AG04450 (cell line): ENCODE measurements at places on chromosomes 5 and 9. TPM values are rescaled to one million over a fixed set of nuclear protein-coding genes. Genes with fewer than 3 reads are reported as not detected.
A peak's percentile ranks its signal among the peaks of the same experiment; 100 is the strongest.

Gene MARVELD2
- 0.96 and 1.0 TPM in 2 replicates for polyA plus RNA-seq

Gene PAX5
- polyA plus RNA-seq: not detected in 2 replicates

Gene CENPH
- 3.8 and 5.9 TPM in 2 replicates for polyA plus RNA-seq

Gene SLC46A2
- polyA plus RNA-seq: not detected in 2 replicates

Gene WDR55
- polyA plus RNA-seq: 13.6 and 14.3 TPM in 2 replicates

Gene LVRN
- 0.22 and 0.53 TPM in 2 replicates for polyA plus RNA-seq

Gene GRXCR2
- polyA plus RNA-seq: not detected in 2 replicates

Gene GFI1B
- polyA plus RNA-seq: 0.10 and 0.16 TPM in 2 replicates

Gene ZNF366
- not detected in 2 replicates for polyA plus RNA-seq

- no peak for DNase-seq
These were observed 32.2 kb downstream of the ANXA2R start for GRCh38 chr5:43007911-43008362.

DNA sequence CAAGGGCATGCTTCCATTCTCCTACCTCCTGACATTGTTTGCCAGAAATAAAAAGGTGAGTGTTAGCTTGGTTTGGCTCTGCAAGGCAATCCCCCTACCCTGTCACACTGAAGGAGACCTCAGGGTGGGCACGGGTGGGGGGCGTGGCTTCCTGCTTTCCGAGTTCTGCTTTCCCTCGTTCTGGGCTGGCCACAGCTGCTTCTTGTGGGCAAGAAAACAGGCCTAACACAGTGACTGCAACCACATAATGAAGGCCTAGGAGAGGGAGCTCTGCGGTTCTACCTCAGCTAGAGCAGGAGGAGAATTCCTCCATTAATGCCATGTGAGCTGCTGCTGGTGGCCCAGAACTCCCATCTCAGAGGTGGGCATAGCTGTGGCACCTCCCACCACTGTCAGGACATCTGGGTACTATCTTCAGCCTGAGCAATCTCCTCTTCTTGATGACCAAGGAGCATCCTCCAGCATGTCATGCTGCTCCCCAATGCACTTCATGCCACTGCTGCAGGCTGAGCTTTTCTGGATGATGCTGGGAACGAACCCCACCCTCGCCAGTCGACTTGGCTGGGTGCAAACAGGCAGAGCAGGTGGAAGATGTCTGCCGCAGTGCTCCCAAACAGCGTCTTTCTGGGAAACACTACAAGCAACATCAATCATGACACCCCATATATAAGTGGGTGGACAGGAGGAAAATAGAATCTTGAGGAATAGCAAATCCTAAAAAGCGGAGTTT is 139.5 kb upstream of the RAPGEF1 start:
- no peak for DNase-seq

DNA sequence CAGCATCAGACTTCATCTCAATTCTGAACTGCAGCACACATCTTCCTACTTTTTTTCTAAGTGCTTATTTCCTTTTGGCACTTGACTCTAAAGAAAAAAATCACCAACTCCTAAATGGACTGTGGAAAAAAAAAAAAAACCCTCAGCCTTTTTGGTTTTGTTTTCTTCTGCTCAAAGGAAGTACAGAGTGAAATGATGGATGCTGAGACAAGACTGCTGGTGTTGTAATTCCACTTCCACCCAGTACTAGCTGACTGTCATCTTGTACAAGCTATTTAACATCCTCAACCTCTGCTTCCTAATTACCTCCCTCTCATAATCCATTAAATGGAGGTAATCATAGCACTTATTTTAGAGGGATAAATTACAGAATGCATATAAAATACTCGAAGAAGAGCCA is 171.5 kb upstream of the GNA14 start:
- no peak for DNase-seq

- no peak for DNase-seq
These were observed 84.4 kb downstream of the INSYN2B start for GRCh38 chr5:169895926-169896325.

- DNase-seq: no peak
These were observed 48.1 kb downstream of the DIAPH1 start for GRCh38 chr5:141570655-141571054.

DNA sequence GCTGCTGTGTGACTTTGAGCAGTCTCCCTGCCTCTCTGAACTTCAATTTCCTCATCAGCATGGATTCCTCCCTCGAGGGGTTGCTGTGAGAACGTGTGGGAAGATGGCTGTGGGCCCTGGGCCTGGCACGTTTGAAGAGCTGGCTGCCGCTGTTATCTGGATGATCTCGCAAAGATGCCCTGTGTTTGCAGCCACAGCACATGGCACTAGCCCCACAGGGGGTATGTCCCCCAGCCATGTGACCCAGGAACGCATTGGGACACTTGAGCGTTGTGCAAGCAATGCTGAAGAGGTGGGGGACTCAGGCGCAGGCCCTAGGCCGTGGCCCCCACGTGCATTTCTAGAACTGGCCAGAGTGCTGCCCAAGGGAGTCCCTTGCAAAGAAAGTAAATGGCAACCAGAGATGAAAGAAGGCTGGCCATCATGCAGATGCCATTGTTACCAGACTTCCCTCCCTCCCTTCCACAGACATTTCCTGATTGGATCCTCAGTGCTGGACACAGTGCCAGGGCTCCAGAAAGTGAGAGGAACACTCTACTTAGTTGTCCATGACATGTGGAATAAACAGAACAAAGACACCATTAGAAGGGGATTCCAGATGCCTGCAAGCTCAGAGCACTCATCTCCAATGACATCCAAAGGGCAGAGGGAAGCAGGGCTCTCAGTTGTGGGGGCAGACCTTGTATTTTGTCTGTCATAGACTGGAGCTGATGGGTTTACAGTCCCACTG is 65.1 kb upstream of the NEURL1B start:
- no peak for DNase-seq

GRCh38 chr5:95053253-95053652 is 231.6 kb downstream of the MCTP1 start:
- no peak for DNase-seq

GRCh38 chr5:122300374-122300773 is 11.7 kb upstream of the SNCAIP start:
- DNase-seq: no peak

- DNase-seq: peak; percentile 54
These were observed 13.8 kb downstream of the EXOSC2 start for GRCh38 chr9:130707225-130707976.

- no peak for DNase-seq
These were observed 662.6 kb downstream of the ACTL7B start for GRCh38 chr9:108193026-108193710.

- DNase-seq: no peak
These were observed 667.3 kb downstream of the DTWD2 start for GRCh38 chr5:118321081-118321480.

- DNase-seq: no peak
These were observed 84.7 kb upstream of the SLCO6A1 start for GRCh38 chr5:102583276-102584124.

DNA sequence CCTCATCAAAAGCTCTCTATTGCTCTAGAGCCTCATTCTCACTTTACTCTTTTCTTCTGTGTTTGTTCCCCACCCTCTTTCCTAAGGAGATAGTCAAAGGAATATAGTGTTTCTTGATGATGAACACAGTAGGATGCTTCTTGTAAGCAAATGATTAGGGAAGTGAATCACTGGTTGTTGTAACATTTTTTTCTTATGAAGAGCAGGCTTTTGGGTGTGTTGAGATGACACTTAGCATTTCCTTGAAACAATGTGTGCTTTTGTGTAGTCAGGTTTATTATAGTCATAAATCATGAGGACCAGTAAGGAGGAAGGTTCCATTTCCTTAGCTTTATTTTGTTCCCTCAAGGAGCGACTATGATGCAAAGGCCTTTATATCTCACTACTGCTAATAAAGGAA is 1991.3 kb upstream of the C9orf72 start:
- DNase-seq: no peak

- no peak for DNase-seq
These were observed 705.2 kb upstream of the ZNF608 start for GRCh38 chr5:125451622-125452021.

DNA sequence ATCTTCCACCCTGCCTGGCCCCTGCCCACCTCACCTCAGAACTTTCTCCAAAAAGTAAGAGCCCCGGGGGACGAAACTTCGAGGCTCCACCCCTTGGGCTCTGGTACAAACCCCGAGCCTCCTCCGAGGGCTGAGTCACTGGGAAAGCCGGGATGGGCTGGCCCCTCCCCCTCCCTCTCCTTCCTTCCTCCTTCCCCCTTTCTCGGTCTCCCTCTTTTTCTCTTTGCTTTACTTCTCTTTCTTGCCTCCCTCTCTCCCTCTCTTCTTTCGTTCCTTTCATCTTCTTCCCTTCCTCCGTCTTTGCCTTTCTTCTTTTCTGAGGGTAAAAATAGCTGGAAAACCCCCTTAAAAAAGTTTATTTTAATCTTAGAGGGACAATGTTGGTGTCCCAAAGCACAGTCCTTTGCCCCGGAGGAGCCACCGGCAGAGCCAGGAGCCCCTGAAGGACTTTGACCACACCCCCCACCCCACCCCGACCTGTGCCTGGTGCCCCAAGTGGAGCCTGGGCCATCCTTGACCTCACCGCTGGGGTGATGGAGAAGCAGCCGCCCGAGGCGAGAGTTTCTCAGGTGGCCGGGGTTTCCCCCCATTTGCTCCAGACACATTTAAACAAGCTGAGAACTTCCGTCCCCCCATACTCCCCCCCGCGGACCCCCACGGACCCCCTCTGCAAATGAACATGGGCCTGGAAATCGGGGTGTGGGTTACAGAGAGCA is 5.7 kb upstream of the NOTCH1 start:
- no peak for DNase-seq

GRCh38 chr5:15487228-15487627 is 12.8 kb upstream of the FBXL7 start:
- no peak for DNase-seq
